ENCODE measurements at places on chromosomes 2 and 18.

GRCh38 chr2:148493822-148494563 lies 150.6 kb upstream of the EPC2 start:
- DNase-seq, result no peak

- no peak for DNase-seq
These were observed 264.5 kb downstream of the ATAD2B start for GRCh38 chr2:23662466-23662865.

DNA sequence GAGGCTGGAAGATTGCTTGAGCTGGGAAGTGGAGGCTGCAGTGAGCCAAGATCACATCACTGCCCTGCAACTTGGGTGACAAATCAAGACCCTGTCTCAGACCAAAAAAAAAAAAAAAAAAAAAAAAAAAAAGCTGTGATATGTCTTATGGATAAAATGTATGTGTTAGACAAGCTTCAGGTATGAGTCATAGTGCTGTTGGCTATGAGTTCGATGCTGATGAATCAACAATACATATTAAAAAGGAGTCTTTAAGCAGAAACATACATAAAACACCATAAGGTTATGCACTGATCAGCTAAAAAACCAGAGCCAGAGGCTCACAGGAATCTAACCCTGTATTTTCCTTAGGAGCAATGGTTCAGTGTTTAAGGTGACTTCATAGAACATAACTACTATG lies 332.3 kb downstream of the NCKAP5 start:
- DNase-seq, result no peak

- DNase-seq, result no peak
These were observed 21.4 kb downstream of the NCOA1 start for GRCh38 chr2:24512404-24512803.

DNA sequence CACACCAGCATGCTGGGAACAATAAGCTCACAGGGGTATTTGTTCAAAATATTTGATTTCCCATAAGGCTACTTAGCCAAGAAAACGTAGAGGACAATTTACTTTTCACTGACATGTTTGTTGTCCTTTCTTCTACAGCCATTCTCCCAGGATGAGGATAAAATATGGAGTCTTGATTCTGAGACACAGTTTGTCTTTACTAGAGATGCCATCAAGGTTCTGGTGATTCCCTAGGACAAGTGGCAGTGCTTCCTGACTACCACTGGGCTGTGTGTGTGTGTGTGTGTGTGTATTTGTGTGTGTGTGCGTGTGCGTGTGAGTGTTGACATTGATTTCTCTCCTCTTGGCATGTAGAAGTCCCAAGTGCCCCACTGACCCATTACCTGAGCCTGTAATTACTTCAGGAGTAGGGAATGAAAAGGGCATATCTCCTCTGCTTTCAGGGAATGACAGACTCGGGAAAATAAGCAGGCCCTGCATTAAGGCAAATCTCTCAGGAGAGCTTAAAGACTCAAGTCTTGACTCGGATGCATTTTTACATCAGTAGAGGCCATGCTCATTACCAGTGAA lies 761.6 kb downstream of the DCC start:
- no peak for DNase-seq

DNA sequence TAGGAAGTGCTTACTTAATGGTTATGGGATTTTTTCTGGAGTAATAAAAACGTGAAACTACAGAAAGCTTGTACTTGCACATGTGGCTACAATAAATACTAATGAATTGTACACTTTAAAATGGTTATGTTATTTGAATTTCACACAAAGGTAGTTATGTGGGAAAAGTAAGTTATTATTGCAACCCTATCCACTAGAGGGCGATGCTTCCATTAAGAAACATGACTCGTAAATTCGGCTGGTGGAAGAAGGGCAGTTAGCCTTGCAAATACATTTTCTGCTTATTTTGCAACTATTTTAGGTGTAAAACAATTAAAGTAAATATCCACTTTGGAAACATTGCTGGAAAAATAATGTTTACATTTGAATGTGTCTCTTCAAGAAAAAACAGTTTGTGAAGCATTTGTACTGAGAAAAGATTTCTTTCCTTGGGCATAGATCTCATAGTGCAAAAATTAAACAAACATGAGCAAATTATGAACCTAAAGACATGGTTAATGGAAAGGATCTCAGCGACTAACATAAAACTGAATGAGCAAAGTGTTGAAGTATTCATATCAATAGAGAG lies 68.1 kb upstream of the CSRNP3 start:
- peak; percentile 7 for DNase-seq

GRCh38 chr2:79511320-79511951 lies 1.4 kb upstream of the CTNNA2 start:
- DNase-seq, result peak; percentile 6

DNA sequence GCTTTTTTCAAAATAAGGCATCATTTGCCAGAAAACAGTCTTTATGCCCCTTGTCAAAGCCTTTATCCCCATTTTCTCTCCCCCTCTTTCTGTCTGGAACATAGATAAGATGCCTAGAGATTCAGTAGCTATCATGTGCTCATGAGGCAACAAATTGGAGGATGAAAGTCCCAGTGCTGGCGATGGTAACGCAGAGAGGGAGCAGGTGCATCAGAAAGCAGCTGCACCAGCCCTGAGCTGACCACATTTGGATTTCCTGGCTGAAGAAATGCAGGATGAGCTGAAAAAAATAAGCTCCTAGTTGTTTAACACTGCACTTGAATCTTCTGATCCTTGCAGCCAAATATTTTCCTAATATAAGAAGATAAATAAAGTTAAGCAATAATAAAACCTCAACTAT lies 48.0 kb downstream of the LOXHD1 start:
- DNase-seq, result no peak

DNA sequence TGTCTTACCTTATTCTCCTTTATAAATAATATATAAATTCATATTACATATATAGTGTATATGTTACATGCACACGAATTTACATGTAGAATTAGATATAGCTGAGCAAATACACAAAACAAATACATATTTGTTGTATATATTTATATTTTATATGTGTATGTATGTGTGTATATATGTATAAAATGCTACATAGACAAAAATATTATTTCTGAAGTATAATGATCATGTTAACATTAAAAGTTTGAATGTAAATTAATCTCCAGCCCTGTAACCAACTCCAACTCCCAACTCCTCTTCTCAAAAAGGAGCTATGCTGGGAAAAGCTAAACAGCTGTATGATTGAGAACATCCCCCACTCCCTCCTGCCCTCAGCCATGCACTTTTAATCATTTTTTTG lies 42.7 kb upstream of the RND3 start:
- no peak for DNase-seq

- no peak for DNase-seq
These were observed 35.5 kb downstream of the SIGLEC15 start for GRCh38 chr18:45860971-45861370.

DNA sequence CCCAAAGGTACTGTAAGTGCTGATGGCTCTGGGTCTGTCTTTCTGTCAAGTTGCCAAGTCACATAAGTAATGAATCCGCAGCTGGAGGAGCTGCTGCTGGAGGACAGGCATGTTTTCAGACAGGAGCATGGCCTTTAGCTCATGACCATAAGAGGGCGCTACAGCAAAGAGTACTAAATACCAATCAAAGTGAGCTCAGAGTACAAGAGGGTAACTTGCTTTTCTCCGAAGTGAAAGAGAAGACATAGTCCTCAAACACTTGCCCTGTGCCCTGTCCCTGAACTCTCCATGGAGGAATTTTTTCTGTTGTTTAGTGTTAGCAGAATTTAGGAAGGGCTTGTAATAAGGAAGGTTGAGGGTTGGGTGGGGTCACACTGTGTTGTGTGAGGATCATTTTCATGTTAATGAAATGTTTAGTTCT lies 58.0 kb upstream of the EML6 start:
- peak; percentile 61 for DNase-seq

DNA sequence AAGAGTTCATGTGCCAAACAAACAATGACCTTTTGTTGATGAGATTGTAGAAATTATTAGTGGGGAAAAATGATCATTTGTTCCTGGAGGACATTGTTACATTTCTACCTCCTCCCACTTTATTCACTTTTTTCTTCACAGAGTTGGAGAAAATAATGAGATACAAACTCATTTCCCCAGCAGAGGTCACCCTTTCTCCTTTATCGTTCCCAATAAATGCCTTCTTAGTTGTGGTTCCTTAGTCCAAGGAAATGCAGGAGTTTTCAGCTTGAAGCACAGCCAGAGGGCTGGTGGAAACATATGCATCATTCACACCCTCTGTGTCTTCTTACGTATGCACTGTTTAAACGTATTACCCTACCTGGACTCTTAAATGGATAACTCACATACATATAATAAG lies 108.8 kb downstream of the SLC4A3 start:
- DNase-seq, result no peak

Measured in stimulated activated CD4-positive, alpha-beta T cell treated with anti-CD3 and anti-CD28 coated beads, Interleukin-15, amount 100 ng/mL, for 24 hours (primary cell).